ENCODE measurements at places on chromosomes 12 and 14.

- DNase-seq = no peak
Observed at GRCh38 chr12:24773996-24774395, 174.9 kb downstream of the BCAT1 start.

GRCh38 chr12:76859611-76860010 lies 19.2 kb downstream of the CSRP2 start:
- no peak for DNase-seq

GRCh38 chr12:105072888-105073488 lies 11.3 kb downstream of the ALDH1L2 start:
- no peak for DNase-seq

GRCh38 chr12:29582146-29582545 lies 84.7 kb upstream of the OVCH1 start:
- no peak for DNase-seq

GRCh38 chr12:71693126-71693525 lies 7.2 kb downstream of the TMEM19 start:
- no peak for DNase-seq

- DNase-seq = no peak
Observed at GRCh38 chr14:93980456-93981201, 4.3 kb upstream of the ASB2 start.

DNA sequence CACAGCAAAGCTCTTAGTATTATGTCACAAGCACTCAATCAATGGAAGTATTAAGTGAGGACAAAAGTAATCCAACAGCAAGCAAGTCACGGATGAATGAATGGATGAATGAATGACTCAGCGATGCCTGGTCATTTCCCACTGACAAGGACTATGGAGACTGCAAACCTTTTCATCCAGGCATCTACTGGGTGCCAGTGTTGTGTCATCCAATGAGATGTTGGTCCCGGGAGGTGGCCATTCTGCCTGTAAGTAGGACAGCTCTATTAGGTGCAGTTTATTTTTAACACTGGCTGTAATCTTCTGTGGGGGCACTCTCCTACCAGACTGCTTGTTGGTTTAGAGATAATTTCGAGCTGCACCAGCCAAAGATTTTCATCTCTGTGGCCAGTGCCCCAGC lies 39.4 kb downstream of the STAB2 start:
- no peak for DNase-seq

DNA sequence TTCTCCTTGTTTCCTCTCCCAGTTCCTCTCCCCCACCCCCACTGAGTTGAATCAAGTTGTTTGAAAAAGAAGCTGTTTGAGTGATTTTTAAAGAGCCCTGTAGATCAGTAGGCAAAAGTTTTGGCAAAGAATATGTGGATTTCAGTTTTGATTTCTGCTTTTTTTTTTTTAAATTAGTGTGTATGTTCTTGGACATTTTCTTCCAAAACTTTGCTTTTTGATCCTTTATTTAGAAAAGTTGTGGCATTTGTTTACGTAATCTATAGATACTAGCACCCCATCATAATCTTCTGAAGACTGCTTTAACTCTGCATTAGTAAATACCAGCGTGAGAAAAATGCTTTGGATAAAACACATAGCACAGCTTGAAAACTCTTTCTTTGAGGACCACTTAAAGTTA lies 190.3 kb upstream of the SEL1L start:
- DNase-seq = no peak

- no peak for DNase-seq
Observed at GRCh38 chr14:34275078-34275477, 187.0 kb downstream of the SPTSSA start.

DNA sequence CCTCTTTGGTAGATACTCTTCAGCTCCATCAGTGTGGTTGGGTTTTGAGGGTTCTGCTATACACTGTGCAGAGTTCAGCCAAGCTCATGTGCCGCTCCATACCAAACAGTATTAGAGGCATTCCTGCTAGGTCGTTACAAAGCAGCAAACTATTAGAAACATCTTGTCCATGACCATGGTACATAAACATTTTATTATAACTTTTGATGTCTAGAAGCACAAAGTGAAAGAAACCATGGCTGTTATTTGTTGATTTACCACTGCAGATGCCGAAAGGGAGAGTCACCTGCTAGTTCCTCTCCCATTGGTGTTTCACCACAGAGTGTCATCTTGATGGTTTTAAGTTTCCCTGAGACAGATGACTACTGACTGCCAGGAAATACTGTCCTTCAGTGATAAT lies 242.0 kb downstream of the ADAMTS20 start:
- no peak for DNase-seq

DNA sequence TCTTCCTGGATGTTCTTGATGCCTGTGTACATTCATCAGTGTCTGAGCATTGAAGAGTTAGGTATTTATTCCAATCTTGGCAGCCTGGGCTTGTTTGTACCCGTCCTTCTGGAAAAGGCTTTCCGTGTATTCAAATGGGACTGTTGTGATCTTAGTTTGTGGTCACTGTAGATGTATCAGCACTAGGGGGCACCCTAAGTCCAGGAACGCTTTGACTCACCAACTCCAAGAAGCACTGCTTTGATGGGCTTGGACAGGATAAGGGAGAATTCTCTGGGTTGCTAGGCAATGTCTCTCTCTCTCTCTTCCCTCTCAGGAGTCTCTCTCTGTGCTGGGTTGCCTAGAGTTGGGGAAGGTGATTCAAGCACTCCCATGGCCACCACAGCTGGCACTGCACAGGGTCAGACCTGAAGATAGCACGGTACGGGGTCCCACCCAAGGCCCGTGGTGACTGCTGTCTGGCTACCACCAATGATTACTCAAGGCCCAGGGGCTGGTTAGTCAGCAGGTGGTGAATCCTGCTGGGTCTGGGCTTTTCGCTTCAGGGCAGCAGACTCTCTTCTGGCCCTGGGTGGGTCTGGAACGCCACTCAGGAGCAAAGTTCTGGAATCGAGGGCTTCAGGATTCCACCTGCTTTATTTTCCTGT lies 211.1 kb upstream of the RGS6 start:
- DNase-seq = no peak

- DNase-seq = no peak
Observed at GRCh38 chr12:117047810-117048584, 51.2 kb downstream of the TESC start.

GRCh38 chr14:91953170-91953985 lies 5.9 kb upstream of the FBLN5 start:
- DNase-seq = no peak

- DNase-seq = no peak
Observed at GRCh38 chr12:131773582-131774221, 54.5 kb upstream of the MMP17 start.

GRCh38 chr14:28764257-28765160 lies 2.1 kb upstream of the FOXG1 start:
- DNase-seq = no peak

GRCh38 chr12:46368684-46369083 lies 3.9 kb downstream of the SLC38A2 start:
- no peak for DNase-seq

DNA sequence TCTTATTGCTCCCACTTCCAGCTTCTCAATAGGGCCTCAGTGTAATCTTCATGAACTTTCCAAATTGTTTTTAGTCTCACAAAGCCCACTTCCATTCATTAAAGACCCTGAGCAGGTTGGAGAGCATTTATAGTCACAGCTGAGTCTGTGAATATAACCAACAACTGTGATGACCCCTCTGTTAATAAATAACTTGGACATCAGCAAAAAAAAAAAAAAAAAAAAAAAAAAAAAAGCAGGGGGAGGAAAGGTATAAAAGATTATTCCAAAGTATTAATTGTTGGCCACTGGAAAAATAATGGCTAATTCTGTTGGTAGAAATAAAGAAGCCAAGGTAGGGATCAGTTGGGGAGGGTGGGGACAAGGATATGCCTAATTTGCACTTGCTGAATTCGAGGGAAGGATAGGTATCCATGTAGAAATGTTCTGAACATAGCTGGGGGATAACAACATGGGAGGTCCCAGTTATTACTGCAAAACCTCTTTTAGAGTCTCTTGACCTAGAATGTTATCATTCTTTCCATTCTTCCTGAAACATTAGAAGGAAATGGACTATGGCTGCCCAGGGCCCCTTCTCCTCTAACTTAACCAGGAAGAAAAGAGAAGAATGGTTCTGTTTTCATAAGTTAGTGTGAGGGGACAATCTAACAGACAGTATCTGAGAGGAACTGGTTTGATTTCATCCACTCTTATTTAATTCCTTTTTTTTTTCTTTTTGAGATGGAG lies 56.5 kb downstream of the SAMD4A start:
- no peak for DNase-seq

GRCh38 chr12:105420659-105421240 lies 90.3 kb downstream of the C12orf75 start:
- DNase-seq = peak; percentile 39

DNA sequence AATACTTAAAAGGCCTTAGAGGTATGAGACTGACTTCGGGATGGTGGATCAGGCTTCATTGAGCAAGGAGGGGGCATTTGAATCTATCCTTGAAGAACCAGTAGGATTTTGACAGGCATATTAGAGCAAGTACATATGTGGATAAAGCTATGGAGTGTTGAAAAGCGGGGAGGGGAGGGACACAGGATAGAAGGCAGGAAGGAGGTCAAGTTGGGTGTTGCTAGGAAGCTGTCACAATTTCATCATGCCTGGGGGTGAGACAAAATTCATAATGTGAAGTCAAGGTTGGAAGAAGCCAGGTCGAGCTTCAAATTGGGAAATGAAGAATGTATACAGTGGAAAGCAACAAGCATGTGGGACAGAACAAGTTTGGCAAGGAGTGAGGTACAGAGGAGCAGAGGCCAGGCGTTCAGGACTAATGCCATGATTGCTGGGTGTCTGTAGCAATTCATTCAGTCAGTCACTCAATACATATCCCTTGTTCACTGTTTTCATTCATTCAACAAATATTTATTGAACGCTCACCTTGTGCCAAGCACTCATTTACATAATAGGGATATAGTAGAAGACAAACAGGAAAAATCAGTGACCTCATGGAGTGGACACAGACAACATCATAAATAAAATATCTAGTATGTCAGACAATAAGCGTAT lies 58.3 kb upstream of the LTA4H start:
- DNase-seq = no peak

DNA sequence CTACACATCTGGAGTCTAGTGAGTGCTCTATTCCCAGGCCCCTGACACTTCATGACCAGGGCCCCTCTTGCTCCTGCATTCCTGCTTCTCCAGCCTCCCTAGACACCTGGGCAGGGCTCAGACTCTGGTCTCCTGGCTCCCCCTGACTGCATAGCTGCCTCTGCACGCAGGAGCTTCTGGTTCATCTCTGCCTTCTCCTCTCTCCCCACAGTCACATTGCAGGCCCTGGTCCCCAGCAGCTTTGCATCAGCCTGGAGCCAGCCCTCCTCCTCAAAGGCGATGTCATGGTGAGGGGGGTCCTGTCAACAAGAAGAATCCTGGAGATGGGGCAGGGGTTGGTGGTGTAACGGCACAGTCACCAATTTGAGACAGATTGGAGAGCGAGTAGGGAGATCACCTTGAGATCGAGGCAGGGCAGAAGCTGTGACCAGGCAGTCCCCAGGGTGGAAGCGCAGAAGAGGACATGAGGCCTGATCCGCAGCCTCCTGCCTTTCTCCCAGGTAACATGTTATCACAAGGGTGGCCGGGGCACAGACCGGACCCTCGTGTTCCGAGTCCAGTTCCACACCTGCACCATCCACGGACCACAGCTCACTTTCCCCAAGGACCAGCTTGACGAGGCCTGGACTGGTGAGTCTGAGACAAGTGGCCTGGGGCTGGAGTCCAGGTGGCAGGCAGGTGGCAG lies 8.1 kb downstream of the TNS2 start:
- DNase-seq = no peak

- no peak for DNase-seq
Observed at GRCh38 chr12:55467836-55468235, 2.1 kb downstream of the OR6C70 start.

DNA sequence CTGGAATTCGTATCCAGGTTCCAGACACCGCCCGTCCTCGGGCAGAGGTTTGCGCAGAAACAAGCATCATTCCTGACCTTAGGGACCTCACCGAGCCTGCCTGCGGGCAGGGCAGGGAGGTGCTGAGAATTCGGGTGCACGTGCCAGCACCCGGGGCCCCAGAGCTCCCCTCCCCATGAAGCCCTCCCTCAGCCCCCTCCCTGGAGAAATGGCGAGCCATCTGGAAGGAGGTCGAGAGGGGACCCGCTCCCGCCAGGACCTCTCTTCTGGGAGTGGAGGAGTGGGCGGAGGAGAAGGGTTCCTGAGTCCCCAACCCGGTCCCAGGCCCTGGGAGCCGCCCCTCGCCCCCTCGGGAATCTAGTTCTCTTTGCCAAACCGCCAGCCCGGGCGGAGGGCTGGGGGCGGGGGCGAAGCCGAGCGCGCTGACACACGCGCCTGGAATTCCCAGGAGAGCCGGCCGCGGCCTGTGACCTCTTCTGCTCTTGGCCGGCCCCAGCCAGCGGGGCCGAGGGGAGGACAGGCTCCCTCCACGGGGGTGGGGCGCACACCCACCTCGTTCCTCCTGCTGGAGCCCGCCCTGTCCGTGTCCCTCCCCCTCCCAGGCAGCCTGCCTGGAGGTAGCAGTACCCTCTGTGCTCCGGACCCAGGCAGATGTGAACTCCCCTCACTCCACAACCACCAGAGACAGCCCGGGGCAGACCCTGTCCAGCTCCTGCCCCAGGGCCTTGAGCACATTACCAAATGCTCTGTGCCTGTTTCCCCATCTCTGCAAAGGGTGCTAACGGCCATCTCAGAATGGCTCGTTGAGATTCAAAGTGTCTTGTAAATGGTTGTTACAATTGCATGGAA lies 23.0 kb upstream of the GPR132 start:
- no peak for DNase-seq

- DNase-seq = no peak
Observed at GRCh38 chr12:1594006-1594260, 448 bp downstream of the FBXL14 start.

- no peak for DNase-seq
Observed at GRCh38 chr12:53939141-53940108, 794 bp downstream of the HOXC13 start.

- no peak for DNase-seq
Observed at GRCh38 chr12:89960011-89960507, 251.4 kb upstream of the ATP2B1 start.

- no peak for DNase-seq
Observed at GRCh38 chr12:6154730-6155459, 30.4 kb upstream of the VWF start.

DNA sequence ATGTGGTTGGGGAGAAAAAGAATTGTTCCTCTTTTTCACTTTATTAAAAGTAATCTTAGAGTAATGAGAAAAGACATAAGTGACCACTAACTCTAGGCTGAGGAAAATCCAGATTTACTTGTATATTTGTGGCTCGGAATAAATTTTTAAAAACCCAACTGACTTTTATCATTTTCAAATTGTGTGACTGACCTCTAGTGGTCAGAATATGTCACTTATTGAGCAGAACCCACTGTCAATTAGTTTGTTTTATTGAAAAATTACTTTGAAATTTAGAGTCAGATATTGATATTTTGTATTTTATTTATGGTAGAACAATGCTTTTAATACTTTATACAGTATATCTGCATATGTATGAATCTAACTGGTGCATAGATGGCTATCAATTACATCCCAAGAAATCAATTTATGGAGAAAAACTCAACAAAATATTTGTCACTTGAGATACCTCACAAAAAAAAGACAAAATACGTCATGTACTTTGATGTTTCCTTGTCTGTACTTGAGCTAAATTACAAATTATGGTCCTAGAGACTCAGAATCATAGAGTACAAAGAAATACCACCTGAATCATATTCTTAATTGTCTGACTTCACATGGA lies 229.4 kb downstream of the CNTN1 start:
- no peak for DNase-seq

All from stimulated activated CD4-positive, alpha-beta T cell treated with anti-CD3 and anti-CD28 coated beads, Interleukin-1b, Interleukin-23, amount 100 ng/mL, for 1 hour (primary cell).